ENCODE measurements at places on chromosomes 6 and 20.
A peak's percentile ranks its signal among the peaks of the same experiment; 100 is the strongest.

DNA sequence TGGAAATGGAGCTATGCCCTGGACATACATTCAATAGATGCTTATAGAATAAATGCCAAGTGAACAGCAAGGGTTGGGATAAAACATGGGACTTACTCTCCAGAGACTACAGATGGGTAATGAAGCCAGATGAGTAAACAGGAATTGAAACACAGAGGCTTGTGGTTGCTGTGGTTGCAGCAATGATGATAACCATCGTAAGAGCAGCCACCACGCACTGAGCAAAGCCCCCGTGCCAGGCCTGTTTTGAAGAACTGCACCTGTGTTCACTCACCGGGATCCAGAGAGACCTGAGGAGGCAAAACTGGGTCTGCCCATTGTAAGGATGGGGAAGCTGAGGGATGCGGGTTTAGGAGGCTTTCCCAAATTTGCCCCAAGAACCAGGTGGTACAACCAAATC, 431.1 kb upstream of the CDH4 start:
- DNase-seq: no peak

DNA sequence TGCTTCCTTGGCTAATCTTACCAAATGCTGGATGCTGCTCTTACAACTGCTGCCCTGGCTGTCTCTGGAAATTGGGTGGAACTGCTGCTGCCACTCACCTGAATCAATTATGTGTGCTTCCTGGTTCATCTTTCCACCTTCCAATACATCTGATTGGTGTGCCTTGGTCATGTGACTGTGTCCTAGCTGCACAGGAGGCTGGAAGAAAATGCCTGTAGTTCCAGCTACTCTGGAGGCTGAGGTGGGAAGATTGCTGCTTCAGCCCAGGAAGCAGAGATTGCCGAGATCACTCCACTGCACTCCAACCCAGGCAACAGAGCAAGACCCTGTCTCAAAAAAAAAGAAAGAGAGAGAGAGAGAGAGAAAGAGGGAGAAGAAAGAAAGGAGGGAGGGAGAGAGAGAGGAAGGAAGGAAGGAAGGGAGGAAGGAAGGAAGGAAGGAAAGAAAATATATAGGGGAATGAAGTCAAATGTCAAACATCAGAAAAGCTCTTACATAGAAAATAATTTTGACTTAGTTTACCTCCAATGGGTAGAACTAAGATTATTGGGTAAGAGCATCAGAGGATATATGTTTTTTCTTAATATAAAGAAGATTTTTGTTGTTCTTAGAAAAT, 14.1 kb upstream of the PPARD start:
- DNase-seq: no peak

- peak; percentile 28 for DNase-seq
Observed at GRCh38 chr6:71446057-71446456, 157.4 kb downstream of the OGFRL1 start.

GRCh38 chr20:62695448-62696414, 12.9 kb upstream of the NTSR1 start:
- no peak for DNase-seq

- DNase-seq: no peak
Observed at GRCh38 chr6:1351381-1352008, 37.9 kb upstream of the FOXF2 start.

- DNase-seq: peak; percentile 96
Observed at GRCh38 chr6:139334806-139335446, 39.5 kb downstream of the CITED2 start.

DNA sequence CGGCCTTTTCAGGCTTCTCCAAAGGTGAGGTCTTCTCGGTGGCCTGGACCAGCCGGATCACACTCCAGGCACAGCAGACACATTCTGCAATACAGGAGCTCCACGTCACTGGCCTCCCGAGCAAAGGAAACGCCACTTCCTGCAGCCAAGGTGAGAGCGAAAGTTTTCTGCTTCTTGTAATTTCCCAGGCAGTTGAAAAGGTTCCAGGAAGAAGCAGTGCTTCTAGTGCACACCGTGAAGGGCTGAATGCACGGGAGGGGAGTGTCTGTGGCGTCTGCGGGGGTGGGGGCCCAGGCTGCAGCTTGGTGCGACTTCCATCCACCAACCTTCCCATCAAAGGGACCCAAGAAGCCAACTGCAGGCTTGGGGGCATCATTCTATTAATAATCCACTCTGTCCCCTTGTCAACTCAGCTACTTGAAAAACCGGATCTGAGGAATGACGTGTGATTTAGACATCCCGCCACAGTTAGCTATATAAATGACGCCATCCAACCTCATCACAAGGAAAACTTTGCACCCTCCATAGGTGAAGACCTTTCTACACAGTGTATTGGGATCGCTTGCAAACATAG, 61.1 kb downstream of the NFATC2 start:
- no peak for DNase-seq

- no peak for DNase-seq
Observed at GRCh38 chr6:11692451-11693376, 85.9 kb downstream of the ADTRP start.

GRCh38 chr20:62776692-62777527, 19.4 kb upstream of the MRGBP start:
- DNase-seq: no peak

DNA sequence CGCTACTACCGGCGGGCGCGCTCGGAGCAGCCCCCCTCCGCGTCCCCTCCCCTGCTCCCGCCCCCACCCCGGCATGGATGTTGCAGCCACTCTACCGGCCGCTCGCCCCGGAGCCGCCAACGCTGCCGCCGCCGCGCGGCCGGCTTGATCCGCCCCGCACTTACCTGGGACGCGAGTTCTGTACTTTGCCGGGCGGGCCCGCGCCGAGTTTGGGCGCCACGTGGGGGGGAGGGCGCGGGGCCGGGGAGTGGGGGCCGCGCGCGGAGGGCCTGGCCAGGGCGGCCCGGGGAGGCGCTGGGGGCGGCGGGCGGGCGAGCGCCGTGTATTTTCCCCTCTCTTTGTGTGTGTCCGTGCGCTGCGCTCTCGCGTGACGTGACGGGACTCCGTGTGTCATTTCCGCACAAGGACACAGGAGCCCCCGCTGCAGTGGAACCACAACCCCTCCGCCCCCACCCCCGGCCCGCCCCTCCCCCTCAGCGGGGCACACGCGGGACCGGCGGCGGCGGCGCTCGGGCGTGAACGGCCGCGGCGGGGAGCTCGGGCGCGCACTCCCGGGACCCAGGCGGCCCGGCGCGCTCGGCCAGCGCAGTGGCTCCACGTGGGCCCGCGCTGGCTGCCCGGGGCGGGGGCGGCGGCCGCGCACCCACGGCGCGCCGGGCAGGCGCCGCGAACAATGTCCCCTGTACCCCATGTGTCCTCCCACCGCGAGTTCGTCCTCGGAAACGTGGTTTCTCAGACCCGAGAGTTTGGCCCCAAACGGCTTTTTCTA, at the start of gene BEND3:
Gene BEND3 (minus strand): TSS at position 590 of the 769 bp plus-strand sequence. CDS start 16,230 bp downstream, outside the sequence.
- peak; percentile 66 for DNase-seq

DNA sequence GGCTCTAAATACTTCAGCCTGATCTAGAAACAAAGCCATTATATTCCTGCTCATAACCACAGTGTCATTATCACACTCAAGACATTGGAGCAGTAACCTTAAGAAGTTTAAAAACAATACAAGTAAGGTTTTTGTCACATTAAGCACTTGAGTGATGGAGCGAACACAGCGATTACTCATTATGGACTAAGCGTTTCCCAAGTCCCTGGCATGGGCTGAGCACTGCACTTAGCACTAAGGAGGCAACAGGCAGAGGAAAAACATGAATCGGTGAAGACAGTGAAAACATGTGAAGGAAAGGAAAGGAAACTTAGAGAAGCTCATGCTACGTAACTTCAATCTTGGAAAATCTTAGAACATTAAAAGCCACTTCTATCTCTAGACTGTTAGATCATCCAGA, 108.7 kb downstream of the SLC24A3 start:
- DNase-seq: no peak

DNA sequence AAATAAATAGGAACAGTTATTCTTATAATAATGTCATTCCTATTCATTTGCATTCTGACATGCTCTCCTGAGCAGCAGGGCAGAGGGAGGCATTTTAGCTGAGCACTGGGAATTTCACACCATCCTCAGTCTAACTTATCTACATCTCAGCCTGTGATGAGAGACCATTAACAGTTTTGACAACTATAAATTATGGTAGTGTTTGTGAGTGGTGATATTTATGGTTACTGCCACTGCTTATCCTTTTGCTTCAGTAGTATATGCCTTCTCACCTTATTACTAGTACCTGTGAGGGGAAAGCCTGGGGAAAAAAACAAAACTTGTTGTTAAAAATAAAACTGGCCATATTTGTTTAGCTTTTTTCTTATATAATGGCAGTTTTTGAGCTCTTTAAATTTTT, 17.0 kb upstream of the CHD6 start:
- no peak for DNase-seq
